ENCODE measurements at places on chromosomes 3 and 15.

DNA sequence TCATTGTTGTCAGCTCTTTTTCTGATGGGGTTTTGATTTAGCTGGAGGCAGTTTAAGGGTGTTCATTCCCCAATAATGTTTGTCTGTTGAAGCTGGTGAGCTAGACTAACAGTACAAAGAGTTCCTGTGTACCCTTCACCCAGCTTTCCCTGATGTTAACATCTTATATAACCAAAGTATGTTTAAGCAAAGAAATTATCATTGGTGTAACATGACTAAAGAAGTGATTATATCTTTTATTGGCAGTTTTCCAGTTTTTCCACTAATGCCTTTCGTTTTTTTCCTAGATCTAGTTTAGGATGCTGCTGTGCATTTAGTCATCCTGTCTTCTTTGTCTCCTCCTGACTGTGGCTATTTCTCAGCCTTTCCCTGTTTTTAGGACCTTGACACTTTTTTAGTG lies 165.6 kb downstream of the LPP start:
- DNase-seq: no peak

GRCh38 chr3:108131475-108132134 lies 40.8 kb upstream of the CD47 start:
- no peak for DNase-seq

DNA sequence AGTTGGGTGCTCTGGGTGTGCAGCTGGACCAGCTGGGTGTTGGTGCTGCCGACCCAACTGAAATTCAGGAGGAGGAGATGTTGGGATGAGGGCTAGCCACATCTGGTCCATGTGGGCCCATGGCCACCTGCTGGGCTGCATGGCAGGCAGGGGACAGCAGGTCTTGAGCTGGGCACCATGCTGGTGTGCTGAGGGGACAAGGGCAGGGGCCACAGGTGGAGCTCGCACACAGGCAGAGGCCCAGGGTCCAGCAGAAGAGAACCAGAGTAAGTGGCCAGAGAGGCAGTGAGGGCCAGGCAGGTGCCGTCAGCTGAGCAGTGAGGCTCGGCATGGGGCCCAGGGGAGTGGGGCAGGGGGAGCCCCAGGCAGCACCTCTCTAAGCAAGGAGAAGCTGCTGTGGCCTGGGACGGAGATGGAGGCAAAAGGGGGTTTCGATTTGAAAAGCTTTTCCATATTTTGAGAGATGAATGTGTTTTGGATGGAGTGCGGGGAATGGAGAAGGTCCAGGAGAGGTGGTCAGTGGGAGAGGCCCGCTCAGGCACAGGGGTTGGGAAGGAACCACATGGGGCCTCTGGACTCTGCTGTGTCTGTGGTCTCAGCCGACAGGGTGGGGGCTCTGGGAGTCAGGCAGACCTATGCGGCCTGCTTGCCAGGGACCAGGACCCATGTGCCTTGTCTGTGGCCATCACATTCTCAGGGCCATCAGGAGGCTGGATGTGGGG lies 30.5 kb upstream of the PLXNA1 start:
- DNase-seq: no peak

- no peak for DNase-seq
Measured at GRCh38 chr3:177361081-177361938, 164.0 kb upstream of the TBL1XR1 start.

- no peak for DNase-seq
Measured at GRCh38 chr3:36663666-36664291, 100.6 kb downstream of the DCLK3 start.

DNA sequence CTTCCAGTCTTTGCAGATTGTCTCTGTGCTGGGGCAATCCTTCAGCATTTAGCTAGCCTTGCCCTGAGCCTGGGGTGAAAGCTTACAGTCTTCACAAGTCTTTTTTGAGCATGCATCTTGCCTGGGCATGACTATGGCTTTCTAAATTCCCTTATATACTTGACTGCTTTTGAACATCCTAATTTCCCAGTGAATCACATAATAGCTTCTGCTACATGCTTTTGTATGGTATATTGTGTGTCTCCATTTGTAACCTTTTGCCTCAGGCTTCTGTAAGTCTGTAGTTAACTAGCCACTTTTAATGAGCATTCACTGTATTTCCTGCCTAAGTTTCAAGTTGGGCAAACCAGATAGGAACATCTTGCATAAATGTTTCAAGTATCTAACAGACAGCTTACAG lies 76.8 kb downstream of the CHCHD4 start:
- DNase-seq: no peak

DNA sequence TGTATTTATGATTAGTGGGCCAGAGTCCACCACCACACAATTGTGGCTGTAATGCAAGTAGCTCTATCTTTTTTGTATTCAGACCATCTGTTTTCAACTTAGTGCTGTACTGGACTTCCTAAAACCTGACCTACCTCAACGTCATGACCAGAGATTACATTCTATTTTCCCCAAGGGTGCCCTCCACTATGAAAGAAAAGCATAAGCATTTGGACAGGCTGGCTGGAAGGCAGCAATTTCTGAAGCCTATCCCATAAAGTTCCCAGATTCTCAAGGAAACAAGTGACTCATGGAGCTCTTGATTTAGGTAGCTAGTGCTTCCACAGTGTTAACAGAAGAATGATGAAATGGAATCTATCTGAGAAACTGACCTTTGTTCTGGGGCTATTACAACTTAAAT lies 75.8 kb downstream of the COL8A1 start:
- DNase-seq: no peak

GRCh38 chr3:141482245-141482922 lies 4.4 kb upstream of the RASA2 start:
- DNase-seq: no peak

- no peak for DNase-seq
Measured at GRCh38 chr3:156635973-156636372, 38.4 kb upstream of the TIPARP start.

DNA sequence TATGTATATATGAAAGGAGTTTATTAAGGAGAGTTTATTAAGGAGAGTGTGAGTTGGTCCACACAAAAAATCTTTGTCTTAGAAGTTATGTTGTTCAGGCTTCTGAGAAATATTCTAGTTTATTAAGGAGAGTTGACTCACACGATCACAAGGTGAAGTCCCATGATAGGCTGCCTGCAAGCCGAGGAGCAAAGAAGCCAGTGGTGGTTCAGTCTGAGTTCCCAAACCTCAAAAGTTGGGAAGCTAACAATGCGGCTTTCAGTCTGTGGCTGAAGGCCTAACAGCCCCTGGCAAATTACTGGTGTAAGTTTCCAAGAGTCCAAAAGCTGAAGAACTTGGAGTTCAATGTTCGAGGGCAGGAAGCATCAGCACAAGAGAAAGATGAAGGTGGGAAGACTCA lies 42.4 kb upstream of the DAZL start:
- DNase-seq: no peak

DNA sequence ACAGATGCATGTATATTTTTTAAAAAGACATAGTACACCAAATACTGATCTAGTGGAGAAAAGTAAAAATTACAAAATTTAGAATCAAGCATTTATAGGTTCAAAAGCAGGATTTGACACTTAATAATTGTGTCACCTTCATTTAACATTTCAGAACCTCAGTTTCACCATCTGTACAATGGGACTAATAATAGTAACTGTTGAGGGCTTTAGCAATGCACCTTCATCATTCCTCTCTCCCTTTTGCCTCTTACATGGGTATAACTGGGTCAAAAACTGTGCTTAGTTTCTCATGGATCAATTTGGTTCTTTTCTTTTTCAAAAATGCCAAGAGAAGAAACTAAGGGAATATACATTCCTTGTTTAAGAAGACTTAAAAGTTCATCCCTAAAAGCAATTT lies 5.5 kb upstream of the TMEM212 start:
- DNase-seq: no peak
